ENCODE measurements at places on chromosomes 3 and 15.

DNA sequence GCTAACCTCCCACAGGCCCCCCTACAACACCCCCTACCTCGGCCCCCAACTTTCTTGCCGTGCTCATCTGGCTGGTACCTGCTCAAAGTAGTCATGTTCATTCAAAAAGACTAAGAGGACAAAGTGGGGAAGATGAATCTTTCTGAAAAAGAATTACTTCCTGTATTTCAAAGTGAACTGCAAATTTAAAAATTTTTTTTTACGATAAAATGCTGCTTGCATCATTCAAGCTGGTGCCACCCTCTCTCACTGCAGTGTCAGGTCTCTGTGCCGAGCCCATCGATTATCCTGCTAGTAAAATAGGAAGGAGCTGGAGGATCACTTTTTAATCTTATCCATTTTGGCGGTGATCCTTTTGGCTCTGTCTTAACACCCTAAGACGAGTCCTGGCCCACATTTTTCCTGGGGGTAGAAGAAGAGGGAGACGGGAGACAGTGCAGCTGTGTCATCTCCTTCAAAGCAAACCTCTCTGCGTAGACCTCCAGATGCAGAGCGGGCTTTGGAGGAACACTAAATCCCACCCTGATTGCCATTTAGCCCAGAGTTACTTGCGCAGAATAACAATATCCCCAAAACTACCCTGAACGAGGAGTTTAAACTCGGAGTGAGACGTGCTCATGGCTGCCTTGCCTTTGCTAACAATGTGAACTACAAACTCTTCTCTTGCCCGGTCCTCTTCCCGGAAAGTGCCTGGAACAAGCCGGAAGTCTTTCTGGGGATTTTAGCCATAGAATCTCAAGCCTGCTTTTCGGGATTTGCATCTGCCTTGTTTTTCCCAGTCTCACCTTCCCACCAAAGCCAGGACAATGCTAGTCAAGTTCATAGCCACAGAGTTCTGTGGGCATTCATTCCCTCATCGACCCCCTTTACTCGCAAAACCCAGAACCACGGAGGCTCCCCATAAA is 66.2 kb upstream of the CGNL1 start:
- DNase-seq, result no peak

DNA sequence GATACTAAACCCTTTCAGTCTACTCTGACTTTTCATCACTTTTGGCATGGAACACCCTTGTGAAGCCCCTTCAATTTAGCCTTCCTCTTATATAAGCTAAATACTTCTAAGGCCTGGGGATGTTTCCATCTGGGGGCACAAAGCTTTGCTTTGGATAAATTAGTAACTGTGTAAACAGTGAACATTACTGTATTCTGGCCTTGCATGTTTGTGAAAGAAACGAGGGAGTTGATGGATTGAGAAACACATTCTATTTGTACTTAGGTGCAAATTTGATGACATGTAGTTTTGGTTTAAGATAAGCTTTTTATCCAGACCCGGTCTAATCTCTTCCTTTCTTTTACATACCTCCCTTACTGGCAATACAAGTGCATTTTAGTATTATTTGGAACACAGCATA is 19.7 kb downstream of the PSMD6 start:
- DNase-seq, result no peak

GRCh38 chr3:39000008-39000450 is 51.7 kb downstream of the SCN11A start:
- peak; percentile 68 for DNase-seq

DNA sequence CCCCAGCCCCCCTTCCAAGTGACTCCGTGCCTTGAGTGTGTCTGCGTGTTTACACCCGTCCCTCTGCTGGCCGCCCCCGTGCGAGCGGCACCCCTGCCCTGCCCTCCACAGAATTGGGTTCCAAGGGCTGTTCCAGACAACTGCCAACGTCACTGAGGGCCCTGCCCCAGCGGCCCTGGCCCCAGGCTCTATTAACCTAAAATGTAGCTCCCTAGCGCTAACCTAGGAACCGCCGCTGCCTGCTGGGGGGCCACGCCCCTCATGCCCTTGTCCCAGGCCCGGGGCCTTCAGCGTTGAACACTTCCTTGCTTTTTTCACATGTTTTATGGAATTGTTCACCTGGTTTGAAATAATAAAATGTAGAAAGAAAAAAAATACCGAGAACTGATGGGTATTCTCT is 10.0 kb upstream of the SEMA3B start:
- DNase-seq, result no peak

DNA sequence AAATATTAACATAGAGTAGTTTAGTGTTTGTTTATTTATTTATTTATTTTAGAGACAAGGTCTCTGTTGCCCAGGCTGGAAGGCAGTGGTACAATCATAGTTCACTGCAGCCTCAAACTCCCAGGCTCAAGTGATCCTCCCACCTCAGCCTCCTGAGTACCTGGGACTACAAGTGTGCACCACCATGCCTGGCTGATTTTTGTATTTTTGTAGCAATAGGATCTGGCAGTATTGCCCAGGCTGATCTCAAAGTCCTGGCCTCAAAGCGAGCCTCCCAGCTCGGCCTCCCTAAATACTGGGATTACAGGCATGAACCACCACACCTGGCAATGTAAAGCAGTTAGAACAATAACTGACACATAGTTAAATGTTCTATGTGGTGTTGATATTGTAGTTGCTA is 4.4 kb upstream of the ZNF148 start:
- DNase-seq, result no peak

GRCh38 chr3:81308306-81308705 is 453.1 kb downstream of the GBE1 start:
- DNase-seq, result no peak

GRCh38 chr3:177679568-177680471 is 482.5 kb upstream of the TBL1XR1 start:
- DNase-seq, result no peak

DNA sequence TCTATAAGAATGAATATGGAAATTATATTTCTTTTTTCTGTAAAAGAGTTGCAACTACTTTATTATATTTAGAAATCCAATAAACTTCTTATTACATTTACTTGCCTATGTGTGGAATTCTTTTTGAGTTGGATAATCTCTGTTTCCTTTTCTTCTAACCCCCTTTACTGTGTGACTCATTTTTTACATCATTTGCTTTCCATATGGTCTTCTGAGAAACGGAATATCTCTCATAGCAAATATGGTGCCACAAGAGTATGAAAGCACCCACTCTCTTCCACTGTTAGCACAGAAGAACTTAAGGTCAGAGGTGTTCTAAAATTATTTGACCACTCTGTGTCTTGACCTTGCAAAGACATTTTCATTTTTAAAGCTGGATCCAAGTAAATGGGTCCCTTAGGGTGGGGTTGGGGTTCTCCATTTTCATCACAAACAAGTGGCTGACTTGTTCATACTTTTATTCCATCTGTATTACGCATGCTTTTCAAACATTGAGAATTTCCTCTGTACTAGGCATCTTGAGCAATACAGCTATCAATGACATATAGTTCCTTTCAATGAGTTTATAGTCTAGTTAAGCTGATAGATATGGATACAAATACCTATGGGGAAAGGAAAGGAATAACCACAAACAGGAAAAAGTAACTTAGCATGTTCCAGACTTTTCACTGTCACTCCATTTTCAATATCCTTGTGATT is 281.1 kb upstream of the TPRG1 start:
- DNase-seq, result no peak

DNA sequence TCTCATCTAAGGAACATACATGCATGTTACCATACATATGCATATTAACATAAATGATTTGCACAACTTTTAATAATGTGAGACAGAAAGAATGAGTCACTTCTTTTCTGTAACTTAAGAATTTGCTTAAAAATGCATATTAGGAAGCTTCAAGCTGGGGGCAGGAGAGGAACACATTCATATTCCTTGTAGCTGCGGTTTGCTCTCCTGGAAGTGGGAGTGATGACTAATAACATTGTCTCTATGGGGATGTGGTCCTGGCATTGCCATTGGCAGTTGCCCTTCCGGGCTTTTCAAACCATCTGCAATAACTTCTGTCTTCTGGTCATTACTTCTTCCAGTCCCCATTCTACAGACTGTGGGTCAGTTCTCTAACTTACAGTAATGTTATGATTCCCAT is 15.6 kb downstream of the CHST2 start:
- no peak for DNase-seq

DNA sequence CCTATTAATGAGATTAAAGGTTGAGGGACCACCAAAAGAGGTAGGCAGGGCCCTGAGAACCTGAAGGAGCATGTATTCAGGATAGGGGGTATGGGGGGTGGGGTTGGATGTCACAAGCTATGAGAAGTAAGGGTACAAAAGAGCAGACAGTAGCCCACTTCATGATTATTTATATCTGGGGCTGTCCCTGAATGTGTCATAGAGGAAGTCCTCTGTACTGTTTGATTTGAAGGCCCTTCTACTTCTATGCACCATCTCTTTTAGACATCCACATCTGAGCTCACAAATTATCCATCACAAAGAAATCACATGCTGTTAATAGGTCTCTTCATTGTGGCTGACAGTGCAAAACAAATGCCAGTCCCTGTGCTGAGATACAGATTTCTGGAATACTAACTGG is 68.6 kb downstream of the FHIT start:
- no peak for DNase-seq

All from cerebellar cortex (tissue), 1 donor.